ENCODE measurements at places on chromosomes 4 and X.
A peak's percentile ranks its signal among the peaks of the same experiment; 100 is the strongest.

- no peak for DNase-seq
These were observed 215.7 kb downstream of the GC start for GRCh38 chr4:71568131-71568530.

- DNase-seq: no peak
These were observed 119.2 kb upstream of the LEF1 start for GRCh38 chr4:108287834-108288413.

- DNase-seq: no peak
These were observed 183.0 kb upstream of the PGRMC2 start for GRCh38 chr4:128470492-128471053.

- DNase-seq: no peak
These were observed 137.7 kb upstream of the LIMCH1 start for GRCh38 chr4:41400296-41400695.

- no peak for DNase-seq
These were observed 105.5 kb downstream of the SORCS2 start for GRCh38 chr4:7297881-7298280.

DNA sequence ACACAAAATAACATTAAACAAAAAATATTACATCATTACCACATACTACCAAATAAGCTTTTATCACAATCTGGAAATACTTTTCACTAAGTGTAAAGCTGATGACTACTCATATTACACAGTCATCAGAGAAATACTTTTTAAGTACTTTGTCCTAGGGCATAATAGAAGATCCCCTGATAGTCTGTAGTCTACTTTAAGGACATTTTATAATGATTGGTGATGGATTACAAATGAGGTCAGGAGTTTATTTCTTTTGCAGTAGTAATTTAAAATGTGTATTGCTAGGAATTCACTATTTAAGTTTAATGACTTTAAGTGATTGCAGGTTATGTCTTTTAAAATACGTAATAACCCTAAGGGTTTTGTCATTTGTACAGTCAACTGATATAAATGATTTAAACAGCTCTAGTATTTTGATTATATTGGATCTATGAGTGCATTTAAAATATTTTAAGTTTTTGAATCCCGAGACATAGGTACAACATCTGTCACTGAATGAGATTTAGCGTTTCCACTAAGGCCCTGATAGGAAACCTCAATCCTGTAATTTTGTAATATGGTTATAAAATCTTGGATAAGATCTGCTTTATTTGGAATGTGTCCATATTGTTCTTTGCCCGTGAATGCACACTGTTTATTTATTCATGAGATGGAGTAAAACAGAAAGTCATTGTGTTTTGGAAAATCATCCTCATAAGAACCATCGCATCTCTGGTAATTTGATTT lies 189.5 kb downstream of the ARAP2 start:
- DNase-seq: no peak

GRCh38 chr4:47410271-47410670 lies 53.2 kb downstream of the COMMD8 start:
- no peak for DNase-seq

- DNase-seq: no peak
These were observed 98.0 kb upstream of the MAP9 start for GRCh38 chr4:155474758-155475157.

GRCh38 chrX:153622661-153623309 lies 23.8 kb upstream of the CCNQ start:
- no peak for DNase-seq

DNA sequence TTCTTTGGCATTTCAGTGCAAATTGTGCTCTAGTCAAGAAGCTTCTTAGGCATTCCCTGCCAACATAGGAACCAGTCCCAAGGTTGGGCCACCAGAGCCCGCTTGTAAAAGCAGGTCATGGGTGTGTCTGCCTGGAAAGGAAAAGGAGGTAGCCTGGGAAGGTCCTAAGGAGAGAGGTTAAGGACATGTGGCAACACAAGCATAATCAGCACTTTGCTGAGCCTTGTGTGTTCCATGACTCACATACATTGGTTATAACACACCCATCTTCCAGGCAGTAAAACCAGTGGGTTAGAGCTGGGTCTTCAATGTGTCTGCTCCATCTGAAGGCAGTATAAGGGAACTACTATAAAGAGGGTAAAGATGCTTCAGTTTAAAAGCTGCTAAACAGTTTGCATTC lies 165.0 kb downstream of the FHIP1A start:
- no peak for DNase-seq

- no peak for DNase-seq
These were observed 211.8 kb downstream of the PPP3CA start for GRCh38 chr4:101135371-101136010.

DNA sequence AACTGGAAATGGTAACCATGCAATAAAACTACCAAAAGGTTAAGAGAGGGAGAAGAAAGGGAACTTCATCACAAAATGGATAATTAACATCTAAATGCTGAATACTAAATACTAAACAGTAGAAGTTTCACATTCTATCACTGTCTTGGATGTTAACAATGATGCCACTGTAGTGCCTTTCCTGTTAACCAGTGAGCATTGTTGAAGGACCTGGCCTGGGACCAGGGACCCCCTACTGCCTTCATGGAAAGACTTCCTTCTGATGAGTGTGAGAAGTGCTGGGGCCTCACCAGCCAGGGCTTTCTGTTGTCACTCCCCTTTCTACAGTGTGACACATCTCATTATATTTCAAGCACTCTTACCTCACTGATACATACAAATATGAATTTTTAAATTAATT lies 739.3 kb upstream of the FTHL17 start:
- DNase-seq: no peak

DNA sequence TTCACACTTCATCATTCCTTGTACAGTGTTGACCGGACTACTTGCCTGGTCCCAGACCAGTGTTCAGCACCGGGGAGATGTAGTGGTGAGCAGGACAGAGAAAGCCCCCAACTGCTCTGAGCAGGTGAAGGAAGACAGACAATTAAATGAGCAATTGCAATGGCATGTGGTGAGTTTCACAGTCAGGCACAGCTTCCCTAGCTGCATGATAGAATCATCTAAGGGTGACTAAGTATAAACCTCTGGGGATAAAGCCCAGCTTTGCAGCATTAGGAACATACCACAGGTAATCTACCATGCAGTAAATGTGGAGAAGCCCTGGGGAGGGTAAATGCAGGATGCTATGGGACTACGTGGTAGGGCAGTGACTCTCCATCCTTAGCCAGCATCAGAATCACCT lies 47.8 kb downstream of the TMA16 start:
- DNase-seq: no peak

GRCh38 chr4:44916411-44916810 lies 190.1 kb upstream of the GNPDA2 start:
- DNase-seq: no peak

DNA sequence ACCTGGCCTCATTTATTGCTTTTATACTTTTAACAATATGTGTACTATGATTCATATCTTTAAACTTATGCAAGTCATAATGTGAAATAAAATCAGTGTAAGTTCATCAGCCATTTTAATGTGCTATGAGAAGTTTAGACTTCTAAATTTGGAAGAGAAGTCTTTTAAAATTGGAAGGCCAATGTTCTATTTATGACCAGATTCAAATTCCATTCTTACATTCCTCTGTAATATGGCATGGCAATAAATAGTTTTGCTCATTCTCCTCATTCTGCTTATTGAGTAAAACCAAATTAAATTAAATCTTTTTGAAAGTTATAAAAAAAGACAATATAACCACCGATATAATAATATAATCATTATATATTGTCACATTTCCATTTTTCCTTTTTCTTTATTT lies 126.2 kb downstream of the SORBS2 start:
- DNase-seq: no peak

DNA sequence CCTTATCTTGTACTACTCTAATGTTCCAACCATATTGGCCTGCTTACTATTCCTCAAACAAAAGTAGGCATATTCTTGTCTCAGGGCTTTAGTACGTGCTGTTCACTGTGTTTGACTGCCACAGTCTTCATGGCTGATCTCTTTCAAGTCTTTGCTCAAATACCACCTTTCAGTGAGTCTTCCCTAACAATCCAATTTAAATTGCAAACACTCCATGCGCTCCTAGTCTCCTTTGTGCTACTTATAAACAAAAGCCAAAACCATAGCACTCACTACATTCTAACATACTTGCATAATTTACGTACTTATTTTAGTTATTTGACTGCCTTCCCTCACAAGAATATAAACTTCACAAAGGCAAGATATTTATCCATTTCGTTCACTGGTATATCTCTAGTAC lies 1.7 kb upstream of the ART3 start:
- no peak for DNase-seq

GRCh38 chrX:126900937-126901336 lies 81.4 kb downstream of the PRR32 start:
- no peak for DNase-seq

GRCh38 chrX:132968296-132968949 lies 10.0 kb upstream of the HS6ST2 start:
- no peak for DNase-seq

GRCh38 chrX:53599781-53600396 lies 86.6 kb downstream of the HUWE1 start:
- DNase-seq: no peak

GRCh38 chr4:76780781-76781697 lies 116.9 kb downstream of the SOWAHB start:
- no peak for DNase-seq

DNA sequence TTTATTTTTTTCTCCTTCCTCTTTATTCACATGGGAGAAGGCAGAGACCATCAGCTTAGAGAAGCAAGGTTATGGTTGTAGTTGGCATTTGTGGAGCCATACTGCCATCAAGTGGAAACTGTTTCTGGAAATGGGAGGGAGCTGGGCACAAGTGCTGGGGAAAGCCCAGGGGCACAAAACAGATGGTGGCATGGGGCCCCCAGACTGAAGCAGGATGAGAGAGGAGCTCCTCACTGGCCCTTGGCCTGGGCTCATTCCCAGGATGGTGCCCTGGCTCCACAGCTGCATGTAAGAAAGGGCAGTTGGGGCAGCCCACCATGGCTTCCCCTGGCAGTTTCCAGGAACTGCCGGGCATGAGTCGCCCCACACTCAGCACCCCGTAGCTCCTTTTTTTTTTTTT lies 59.2 kb downstream of the NBDY start:
- DNase-seq: peak; percentile 4

- no peak for DNase-seq
These were observed 178.7 kb upstream of the LDB2 start for GRCh38 chr4:17077105-17077504.

- DNase-seq: no peak
These were observed 23.3 kb downstream of the BRCC3 start for GRCh38 chrX:155094468-155095061.

DNA sequence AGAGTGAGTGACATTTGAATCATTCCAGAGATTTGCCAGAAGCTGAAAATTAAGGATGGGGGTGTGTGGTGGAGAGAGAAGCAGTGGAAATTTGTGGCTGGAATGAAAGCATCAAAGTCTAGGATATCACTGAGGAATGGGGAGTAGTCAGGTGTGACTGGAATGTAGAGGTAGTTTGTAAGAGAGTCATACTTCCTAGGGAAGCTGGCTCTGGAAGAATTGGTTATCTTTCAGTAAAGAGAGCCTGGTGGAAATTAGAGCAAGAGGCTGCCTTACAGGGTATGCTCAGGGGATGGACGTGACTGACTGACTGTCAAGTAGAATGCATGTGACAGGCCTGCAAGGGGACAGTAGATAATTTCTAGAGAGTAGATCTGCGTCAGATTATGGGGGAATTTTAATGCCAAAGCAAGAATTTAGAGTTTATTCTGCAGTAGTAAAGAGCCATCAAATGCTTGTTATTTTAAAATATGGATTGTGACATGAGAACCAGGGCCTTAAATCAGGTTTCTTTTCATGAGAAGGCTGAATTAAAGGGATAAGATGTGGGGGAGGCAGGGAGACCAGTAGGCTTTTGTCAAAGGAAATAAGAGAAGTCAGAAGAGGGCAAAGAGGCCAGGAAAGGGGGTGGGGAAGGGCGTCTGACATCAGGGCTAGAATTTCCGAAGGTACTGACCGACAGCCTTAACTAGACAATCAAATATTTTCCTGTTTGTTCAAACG lies 109.9 kb downstream of the AFF1 start:
- no peak for DNase-seq

GRCh38 chrX:12352922-12353321 lies 214.6 kb downstream of the FRMPD4 start:
- no peak for DNase-seq

DNA sequence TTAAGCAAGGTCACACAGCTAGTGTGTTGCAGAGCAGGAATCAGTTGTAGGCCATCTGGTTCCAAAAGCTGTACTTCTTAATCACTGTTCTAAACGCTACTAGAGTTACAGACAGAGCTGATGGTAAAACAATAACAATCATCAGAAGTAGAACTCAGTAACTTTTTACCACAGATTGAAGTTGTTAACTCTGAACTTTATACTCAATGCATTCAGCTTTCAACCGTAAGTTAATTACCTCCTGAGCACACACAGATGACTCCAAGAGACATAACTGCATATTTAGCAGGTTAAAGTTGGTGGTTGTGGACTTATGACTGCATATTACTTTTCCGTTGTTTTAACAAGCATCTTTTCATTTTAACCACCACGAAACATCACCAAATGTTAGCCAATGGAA lies 127.3 kb downstream of the PRSS12 start:
- no peak for DNase-seq

GRCh38 chrX:149830192-149830873 lies 48.6 kb downstream of the MAGEA9 start:
- DNase-seq: no peak

DNA sequence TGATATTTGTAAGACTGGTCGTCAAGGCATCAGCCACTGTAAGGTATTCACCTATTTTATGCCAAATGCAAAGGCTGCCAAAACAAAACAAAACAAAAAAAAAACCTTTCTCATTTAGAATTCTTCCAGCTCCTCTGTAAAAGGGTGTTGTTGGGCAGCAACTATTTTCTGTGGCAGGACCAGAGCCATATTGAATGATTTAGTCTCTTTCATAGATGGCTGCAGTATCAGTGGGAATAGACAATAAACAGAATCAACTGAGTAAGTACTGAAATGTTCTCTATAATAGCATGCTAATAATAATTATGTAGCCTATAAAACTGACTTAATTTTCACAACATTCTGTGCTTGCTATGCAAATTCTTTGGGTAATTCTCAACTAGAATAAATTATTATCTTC lies 389.7 kb upstream of the PABPC4L start:
- DNase-seq: no peak

GRCh38 chr4:99816545-99817308 lies at the start of gene DAPP1:
TSS of gene DAPP1 (plus strand) at chr4:99816827. CDS start at chr4:99816914, 87 bp downstream.
- DNase-seq: peak; percentile 89

DNA sequence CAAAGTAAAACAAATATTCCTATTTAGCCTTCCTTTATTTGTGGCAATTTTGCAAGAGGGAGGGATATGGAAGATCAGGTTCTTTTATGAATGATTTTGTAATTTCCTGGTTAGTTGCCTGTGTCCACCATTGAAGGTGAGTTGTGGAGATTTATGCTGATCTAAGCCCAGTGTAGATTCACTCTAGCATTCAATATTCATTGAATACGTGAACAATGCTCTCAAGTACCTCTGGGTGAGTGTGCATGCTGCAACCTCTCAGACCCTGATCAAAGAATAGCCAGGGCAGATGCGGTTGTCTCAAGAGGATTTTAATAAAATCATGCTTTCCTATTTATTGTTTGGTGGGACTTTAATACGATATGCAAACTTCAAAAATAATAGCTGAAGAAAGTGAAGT lies 628.4 kb downstream of the SPRY1 start:
- no peak for DNase-seq

GRCh38 chr4:2258091-2259035 lies 3.5 kb downstream of the MXD4 start:
- DNase-seq: peak; percentile 61

GRCh38 chr4:73707918-73708577 lies 32.3 kb upstream of the CXCL8 start:
- no peak for DNase-seq

- no peak for DNase-seq
These were observed 48.5 kb upstream of the CYSLTR1 start for GRCh38 chrX:78375894-78376293.

All from activated effector memory CD4-positive, alpha-beta T cell treated with anti-CD3 and anti-CD28 coated beads, Interleukin-2, amount 50 U/mL, for 16 hours (primary cell).